ENCODE measurements at places on chromosomes 3 and 15.
A peak's percentile ranks its signal among the peaks of the same experiment; 100 is the strongest.

DNA sequence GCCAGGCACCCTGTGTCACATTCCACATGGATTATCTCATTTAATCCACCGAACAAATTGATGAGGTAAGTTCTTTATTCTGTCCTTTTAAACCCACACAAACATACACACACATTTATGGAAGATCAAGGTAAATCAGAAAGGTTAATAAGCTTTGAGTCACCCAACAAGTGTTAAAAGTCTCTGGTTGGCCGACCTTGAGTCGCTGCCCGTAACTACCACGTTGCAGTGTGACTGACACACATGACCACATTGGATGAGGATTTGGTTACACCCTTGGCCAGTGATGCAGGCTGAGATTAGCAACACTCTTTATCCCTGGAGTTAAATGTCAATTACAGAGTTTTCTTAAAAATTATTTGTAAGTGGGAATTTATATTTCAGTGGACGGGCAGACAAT lies 19.2 kb downstream of the FOXP1 start:
- no peak for DNase-seq

- DNase-seq, result no peak
These were observed 89.7 kb downstream of the EEFSEC start for GRCh38 chr3:128242818-128243601.

DNA sequence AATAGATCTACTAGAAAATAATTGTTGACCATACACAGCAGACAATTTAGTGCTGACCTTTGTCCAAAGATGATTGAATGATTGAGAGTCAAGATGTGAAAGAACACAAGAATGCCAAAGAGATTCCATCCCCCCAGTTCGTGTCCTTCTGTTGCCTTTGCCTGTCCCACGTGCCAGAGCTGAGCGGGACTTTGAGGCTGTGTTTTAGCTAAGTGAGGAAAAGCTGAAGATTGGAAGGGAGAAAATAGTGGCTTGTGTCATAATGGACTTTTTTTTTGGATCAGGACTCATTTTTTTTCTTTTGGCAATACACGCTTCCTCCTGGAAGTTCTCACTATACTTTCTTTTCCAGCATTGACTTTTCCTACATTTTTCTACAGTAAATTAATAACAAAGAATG lies 206.6 kb upstream of the MDFIC2 start:
- no peak for DNase-seq

GRCh38 chr3:46545818-46546630 lies 20.1 kb downstream of the LRRC2 start:
- no peak for DNase-seq

DNA sequence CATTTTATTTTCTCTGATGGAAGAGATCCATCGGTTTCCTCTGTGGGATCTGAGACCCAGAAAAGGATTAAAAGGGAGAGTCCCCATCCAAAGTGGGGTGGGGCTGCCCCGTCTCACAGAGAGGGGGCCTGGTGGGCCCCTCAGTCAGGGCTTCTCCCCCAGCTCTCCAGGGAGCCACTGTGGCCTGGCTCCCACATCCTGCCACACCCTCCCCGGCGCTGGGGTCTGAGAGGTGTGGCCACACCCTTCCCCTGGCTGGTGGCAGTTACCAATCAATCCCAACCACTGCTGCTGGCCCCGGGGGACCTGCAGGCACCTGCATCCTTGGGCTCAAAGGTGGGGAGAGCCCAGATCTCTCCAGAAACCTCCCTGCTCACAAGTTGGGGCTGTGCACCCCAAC lies 161.8 kb upstream of the IQSEC1 start:
- DNase-seq, result no peak

DNA sequence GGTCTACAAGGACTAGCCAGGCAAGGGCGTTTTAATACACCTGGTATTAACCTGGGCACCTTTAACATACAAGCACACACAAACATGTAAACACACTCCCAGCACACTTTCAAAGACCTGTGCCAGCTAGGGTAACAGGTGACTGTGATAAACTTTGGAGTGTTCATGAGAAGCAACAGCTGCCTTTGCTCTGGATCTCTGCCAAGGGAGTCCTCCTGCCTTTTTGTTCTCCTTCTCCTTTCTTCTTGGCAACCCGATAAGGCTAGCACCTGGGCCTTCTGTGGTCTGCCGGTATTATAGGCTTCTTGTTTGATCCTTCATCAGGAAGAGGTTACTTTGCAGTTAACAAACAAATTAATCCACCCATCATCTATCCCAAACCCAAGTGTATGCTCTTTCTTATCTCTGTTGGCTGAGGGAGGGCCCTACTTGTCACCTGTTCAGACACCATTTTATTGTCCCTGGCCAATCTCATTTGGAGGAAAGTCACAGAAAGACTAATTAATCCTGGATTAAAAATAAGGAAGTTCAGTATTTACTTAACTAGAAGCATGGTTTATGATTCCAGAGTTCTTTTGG lies at the start of gene RETNLB:
Gene RETNLB (minus strand): TSS at position 7 of the 579 bp plus-strand sequence. CDS start 225 bp downstream, outside the sequence.
- DNase-seq, result no peak

DNA sequence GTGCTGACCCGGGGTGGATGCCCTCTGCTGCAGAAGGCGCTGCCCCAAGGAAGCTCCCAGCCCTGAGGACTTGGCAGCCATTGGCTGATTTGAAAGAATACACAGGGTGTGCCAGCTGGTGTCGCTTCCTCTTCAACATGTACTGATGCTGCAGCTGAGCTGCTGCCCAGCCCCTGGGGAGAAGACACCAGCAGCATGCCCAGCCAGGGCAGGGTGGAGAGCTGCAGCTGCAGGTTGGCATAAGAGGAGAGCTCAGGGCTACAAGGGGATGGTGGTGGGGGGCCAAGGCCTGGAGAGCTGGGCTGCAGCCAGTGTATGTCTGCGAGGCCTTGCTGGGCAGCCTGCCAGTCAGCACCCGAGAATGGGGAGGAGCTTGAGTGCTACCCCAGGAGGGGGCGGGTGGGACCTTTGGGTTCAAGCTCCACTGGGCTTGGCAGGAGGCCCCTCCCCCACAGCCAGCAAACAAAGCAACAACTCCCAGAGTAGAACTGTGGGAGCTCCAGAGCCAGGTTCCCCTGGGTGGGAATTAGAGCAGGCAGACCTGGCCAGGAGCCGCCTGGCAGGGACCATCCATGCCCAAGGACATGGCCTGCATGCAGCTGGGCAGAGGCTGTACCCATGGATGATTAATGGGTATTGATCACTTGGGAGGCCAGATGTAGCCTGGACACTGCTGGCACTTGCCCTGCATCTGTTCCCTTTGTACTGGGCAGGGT lies 9.2 kb upstream of the SEMA4B start:
- no peak for DNase-seq

DNA sequence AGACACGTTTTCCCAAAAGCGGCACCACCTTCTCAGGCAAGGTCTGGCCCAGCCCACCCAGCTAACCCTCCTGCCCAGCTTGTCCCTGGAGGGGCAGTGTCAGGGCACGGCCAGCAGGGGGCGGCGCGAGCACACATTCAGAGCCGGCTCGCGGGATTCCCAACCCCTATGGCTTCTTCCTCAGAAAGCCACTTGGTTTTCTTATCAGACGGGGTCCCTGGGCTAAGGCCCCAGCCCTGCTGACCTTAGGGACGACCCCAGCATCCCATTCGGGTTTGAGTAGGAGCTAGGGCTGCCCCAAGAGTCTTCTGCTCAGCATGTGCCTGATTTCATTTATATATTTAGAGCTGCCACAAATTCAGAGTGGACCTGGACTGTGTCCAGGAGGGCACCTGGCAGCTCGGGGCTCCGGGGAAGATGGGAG lies 14.5 kb downstream of the RLBP1 start:
- peak; percentile 78 for DNase-seq

- peak; percentile 27 for DNase-seq
These were observed 5.9 kb downstream of the NUP210 start for GRCh38 chr3:13414040-13414729.

DNA sequence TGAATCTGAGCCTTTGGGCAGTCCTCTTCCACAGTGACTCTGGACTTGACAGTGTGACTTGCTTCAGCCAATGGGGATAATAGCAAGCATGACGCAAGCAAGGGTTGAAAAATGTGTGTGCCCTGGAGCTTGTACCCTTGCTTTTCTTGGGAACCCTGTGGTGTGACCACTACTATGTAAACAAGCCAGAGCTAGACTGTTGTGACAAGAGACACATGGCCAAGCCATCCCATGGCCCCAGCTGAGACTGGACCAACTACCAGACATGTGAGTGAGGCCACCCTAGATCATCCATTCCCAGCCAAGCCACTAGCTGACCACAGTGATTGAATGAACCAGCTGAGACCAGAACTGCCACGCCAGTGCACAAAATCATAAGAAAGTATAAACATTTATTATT lies 11.8 kb downstream of the MYO1E start:
- no peak for DNase-seq

DNA sequence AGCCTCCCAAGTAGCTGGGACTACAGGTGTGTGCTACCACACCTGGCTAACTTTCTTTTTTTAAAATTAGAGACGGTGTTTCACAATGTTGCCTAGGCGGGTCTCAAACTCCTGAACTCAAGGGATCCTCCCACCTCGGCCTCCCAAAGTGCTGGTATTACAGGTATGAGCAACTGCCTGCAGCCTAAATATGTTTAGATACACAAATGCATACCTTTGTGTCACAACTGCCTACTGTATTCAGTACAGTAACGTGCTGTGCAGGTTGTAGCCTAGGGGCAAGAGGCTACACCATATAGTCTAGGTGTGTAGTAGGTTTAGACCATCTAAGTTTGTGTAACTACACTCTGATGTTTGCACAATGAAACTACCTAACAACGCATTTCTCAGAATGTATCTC lies 9.5 kb upstream of the PAK6 start:
- no peak for DNase-seq
